ENCODE measurements at places on chromosomes 16 and 17. TPM values are rescaled to one million over a fixed set of nuclear protein-coding genes. Genes with fewer than 3 reads are reported as not detected.

The CES5A gene
- total RNA-seq = not detected

The MEIOB gene
- not detected for total RNA-seq

The TLK2 gene
- 34.8 TPM for total RNA-seq

The TMEM238L gene
- total RNA-seq = not detected

DNA sequence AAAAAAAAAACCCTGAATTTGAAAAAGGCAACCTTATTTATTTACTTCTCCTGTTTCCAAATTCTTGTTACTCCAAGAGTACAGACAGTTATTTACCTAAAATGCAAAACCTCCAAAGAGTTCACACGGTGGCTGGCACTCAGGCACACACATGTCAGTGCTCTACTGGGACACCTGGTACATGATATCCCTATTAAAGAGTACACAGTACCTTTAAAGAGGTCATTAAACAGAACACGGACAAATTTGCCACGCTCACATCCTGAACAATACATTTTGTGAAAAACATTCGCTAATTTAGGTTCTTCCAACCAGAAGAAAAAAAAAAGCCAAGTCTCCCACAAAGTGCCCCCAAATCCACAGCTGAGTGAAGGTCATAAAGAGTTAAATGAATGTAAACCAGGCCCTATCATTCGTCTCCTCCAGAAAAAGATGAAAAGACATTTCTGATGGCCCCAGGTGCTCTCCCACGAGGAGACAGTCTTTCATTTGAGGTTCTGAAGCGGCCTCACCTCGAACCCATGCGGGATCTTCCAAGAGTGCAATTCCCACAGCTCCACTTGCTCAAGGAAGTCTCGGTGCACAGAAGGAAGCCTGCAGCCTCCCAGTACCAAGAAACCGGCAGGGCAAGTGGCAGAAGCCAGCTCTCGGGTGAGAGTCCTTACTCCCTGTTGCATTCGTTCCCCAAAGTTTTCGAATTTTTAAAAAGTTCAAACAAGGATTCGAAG, 993 bp downstream of the ERN1 start:
- peak; percentile 24 for DNase-seq

DNA sequence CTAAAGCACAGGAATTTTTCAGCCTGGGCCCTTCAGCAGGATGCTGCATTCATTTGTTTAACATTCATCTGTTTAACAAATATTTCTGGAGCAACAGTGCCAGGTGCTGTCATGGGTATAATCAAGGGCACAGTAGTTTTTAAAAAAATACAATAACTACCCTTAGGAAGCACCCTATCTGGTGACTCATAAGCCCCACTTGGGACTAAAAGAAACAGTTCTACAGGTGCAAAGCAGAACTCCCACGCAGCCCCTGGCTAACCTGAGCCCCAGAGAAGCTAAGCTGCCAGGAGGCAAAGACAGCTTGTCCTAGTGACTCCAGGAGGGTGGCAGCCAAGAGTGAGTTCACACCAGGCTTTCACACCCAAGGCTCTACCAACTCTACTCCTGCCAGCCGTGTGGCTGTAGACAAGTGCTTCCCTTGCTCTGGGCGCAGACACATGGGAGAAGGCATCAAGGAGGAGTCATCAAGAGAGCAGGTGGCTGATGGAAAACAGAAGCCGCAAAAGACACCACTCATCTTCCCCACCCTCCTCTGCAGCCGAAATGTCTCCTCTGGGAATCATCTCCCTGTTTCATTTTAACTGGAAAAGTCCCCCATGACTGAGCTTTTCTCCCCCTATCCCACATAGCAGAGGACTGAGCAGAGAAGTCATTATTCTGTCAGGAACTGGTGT, 14.4 kb downstream of the CUEDC1 start:
- no peak for DNase-seq

DNA sequence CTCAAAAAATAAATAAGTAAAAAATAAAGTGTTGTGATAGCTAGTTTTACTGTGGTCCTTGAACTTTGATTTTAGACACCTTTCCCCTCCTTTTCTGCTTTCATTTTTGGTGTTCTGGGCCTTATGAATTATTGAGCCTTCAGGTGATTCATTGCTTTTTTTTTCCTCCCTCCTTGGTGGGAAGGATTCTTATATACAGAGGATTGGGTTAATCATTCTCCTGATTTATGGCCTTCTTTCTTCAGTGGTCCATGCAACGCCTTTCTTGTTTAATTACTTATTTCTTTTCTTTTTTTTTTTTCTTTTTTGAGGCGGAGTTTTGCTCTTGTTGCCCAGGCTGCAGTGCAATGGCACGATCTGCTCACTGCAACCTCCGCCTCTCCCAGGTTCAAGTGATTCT, 8.0 kb upstream of the MYL4 start:
- DNase-seq = no peak

The FBXW10 gene
- total RNA-seq = not detected

The OR1F1 gene
- not detected for total RNA-seq

DNA sequence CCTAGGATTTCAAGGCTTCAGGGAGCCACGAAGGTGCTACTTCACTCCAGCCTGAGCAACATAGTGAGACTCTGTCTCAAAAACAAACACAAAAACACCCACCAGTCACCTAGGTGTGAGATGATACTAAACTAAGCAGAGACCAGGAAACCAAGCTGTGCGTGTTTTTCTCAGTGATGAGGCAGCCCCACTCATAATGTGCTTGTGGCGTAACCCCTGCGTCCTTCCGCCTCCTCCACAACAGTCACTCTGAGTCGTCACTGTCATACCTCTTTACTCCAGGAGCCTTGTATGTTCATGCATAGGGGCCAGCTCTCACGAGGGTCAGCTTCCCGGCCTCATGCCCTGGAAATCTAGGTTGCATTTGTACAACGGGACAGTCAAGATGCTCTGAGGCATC, 31.1 kb upstream of the SLC47A1 start:
- no peak for DNase-seq

GRCh38 chr17:64190472-64190871, 60.5 kb upstream of the ERN1 start:
- DNase-seq = no peak

DNA sequence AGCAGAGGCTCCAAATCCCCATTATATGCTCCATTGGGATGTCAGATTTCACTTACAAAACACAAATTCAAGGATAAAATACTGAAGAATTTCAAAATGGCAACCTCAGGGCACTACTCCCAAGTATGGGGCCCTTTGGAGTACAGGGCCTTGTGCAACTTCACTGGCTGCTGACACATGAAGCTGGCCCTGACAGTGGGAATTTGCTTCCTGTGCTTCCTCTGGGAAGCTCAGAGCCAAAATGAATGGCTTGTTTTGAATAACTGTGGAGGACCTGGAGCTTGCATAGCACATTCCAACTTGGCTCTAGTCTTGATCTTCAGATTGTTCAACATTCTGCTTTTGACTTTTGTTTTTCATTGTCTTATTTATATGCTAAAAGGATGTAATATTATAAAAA, 52.3 kb upstream of the HNF1B start:
- no peak for DNase-seq

GRCh38 chr16:31072540-31073141, 1.4 kb downstream of the ZNF668 start:
- DNase-seq = no peak

- DNase-seq = no peak
Measured at GRCh38 chr17:49931416-49932137, 37.4 kb upstream of the DLX4 start.

DNA sequence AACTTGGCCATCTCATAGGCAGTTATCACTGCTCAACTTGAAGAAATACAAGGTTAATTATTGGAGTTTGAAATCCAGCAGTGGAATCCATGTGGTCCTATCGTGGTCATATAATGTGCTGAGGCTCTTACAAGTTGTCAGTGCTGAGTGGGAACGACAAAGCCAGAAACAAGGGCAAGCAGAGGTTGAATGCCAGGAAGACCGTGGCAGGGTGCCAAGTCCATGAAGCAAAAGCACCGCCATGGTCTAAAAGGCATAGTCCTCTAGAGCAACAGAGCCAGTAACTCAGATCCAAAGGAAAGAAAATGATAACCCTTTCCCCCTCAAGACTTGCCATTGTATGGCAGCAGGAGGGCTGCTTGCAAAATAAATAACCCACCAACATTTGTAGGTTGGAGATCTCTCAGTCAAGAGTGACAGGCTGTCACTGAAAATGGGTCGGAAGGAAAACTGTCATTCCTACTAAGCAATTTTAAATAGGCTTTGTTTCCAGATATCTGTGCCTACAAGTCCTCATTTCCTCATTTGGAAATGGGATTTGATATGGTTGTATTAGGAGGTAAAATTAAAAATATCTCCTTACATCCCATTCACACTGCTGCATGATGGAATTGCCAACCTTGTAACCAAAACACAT, 36.4 kb upstream of the HSBP1 start:
- DNase-seq = peak; percentile 77

- DNase-seq = no peak
Measured at GRCh38 chr16:29665294-29666077, 2.4 kb downstream of the SPN start.

DNA sequence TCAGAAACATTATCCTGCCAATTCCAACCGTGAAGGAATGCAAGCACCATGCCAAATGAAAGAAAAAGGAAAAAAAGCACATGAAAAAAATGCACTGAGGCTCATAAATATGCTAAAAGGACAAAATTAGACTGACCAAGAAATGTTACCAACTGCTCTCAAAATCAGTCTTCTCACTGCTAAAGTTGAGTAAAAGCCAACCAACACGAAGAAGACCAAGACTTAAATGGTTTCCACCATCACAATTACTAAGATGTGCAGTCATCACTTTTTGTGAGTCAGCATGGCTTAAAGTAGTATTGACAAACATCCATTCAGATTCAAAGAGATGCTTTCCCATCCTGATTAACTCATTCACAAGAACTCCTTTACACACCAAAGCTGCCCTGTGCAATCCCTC, 16.4 kb downstream of the CDYL2 start:
- DNase-seq = no peak

The MEIOC gene
- total RNA-seq = not detected

DNA sequence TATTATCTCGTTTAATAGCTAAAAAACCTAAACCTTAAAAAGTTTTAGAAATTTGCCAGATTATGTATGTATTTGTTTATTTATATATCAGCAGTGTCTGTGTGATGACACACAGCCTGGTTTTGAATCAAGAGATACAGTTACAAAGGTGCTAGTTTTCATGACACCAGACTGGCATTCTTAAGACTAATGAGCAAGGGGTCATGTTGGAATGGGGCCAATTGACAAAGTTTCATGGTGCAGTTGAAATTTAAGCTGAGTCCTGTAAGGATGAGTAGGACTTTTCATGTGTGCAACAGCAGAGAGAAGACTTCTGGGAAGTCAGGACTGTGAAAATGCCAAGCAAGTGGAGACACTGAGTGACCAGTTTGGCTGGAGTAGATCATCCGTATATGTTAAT, 3.2 kb upstream of the KRT10 start:
- no peak for DNase-seq

The KRTAP9-4 gene
- total RNA-seq = not detected

DNA sequence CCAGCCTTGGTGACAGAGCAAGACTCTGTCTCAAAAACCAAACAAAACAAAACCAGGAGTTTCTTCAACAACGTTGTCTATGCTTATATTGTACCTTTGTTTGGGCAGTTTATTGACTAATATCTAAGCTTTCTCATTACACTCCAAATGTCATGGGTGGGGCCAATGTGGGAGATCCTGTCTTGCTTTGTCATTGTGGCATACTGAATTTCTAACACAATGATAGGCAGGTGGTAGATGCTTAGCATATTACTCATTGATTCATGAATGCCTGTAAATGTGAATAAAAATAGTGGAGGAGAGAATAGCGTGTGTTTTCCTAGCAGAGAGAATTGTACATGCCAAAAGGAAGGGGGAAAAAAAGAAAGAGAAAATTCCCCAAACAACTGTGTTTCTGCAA, 802.5 kb upstream of the EEF2KMT start:
- no peak for DNase-seq

DNA sequence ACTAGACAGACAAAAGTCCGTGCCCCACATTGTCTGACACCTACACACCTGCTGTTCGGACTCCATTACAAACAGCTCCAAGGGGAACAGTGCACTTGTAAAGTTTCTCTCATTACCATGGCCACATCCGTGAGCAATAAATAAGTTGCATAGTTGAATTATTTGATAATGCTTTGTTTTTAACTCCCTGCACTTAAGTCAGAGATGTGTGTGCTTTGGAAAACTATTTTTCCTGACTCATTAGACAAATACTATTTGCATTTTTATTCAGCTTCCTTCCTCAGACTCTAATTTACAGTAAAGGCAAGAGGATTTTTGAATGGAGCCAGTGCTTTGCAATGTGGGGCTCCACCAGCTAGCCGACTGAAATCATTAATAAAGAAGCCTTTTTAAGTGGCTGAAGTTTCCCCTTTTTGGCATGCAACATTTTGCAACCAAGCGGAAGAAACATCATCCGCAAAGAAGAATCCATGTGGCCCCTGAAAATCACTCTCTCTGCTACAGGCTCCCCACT, 6.5 kb upstream of the CCL2 start:
- no peak for DNase-seq

The CALB2 gene
- total RNA-seq = 1.8 TPM

- no peak for DNase-seq
Measured at GRCh38 chr17:44960691-44961090, 7.4 kb downstream of the C1QL1 start.

GRCh38 chr17:1999557-2000251, 25.4 kb downstream of the RTN4RL1 start:
- DNase-seq = peak; percentile 62

DNA sequence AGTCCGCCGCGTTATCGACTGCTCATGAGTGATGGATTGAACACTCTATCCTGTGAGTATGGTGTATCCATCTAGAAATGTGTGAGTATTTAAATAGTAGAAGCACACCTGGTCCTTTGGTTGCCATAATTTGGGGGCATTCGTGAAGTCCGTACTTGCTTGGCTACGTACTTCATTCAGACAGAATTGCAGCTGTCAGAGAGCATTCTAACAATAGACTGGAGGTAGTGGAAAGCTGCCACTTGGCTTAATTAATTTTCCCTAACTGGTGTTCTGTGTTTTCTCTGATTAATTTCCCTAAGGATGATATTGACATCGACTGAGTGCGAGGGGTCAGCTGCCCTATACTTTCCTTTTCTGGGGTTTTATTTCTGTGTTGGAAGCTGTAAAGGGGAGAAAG, 14.1 kb downstream of the RPA1 start:
- peak; percentile 16 for DNase-seq

DNA sequence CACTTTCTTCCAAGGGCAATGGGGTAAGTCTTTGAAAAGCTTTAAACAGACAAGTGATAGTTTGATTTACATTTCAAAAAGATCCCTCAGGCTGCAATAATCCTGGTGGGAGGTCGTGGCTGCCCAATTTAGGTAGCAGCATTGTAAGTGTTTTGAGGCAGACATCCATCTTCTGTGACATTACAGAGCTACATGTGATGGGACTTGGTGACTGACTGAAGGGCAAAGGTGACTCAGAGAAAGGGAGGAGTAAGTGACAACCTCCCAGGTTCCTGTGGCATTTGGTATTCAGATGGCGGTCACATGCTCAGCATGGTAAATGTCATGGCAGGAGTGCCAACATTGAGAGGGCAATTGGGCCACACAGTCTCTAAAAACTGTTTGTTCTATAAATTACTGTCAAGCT, 26.5 kb downstream of the STAT3 start:
- DNase-seq = no peak

The TPSB2 gene
- total RNA-seq = 0.33 TPM
